ENCODE measurements at places on chromosomes 6 and 20.

- peak; percentile 37 for DNase-seq
These were observed 32.8 kb upstream of the ENPP5 start for GRCh38 chr6:46203391-46204177.

- no peak for DNase-seq
These were observed 5.1 kb downstream of the SOX4 start for GRCh38 chr6:21598674-21599023.

DNA sequence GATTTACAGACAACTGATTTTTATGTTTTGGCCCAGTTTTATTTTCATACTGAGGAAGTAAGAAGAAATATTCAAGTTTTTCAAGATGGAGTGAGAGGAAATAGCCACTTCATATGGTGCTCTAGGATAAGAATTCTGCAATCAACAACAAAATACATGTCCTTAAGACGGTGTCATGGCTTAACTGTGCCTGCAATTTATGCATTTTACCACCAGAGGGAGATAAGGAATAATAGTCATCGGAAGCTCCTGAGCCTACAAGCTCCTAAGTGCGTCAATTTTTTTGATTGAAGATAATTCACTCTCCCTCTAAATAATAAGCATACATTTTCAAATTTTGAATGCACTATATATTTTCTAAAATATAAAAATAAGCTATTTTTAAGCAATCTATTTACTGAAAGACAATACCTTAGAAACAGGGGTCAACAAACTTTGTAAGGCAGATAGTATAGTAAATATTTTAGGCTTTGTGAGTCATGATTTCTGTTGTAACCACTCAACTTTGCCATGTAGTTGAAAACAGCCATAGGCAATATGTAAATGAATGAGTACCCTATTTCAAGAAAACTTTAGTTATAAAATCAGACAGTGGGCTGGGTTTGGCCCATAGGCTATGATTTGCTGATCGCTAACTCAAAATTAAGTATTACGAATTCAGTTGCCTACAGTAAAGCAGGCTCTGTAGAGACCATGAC lies 230.9 kb upstream of the DTNBP1 start:
- DNase-seq, result no peak

DNA sequence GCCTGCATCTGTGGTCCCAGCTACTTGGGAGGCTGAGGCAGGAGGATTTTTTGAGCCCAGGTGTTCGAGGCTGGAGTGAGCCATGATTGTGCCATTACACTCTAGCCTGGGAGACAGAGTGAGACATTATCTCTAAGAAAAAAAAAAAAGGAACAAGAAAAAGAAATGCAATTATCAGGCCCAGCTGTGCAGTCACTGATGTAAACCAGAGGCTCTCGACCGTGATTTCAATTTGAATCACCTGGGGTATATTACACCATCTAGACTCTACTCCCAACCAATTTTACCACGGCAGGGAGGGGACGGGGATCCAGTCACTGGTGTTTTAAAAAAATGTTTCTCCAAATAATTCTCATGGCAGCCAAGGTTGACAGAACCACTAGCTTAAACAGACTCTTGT lies 48.8 kb upstream of the NKX2-2 start:
- no peak for DNase-seq

- DNase-seq, result no peak
These were observed 183.9 kb downstream of the DLL1 start for GRCh38 chr6:170106906-170107525.

- DNase-seq, result no peak
These were observed 250.9 kb upstream of the RREB1 start for GRCh38 chr6:6856538-6857523.

DNA sequence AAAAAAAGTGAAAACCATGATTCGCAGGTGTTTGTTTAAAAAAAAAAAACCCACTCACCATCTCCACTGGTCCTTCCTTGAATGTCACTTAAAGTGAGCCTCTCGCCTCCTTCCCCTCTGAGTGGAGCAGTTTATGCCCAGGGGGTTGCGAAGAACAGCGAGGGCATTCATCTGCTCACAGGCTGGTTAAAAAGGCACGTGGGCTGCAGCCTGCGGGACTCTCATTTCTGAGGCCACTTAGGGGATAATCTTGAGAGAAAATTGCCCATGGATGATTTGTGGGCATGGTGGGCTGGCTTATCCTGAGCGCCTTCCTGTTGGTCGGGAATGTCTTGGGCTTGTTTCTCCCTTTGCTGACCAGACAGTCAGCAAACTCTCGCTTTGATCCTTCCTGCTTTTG lies 18.9 kb downstream of the BCAS4 start:
- DNase-seq, result no peak

DNA sequence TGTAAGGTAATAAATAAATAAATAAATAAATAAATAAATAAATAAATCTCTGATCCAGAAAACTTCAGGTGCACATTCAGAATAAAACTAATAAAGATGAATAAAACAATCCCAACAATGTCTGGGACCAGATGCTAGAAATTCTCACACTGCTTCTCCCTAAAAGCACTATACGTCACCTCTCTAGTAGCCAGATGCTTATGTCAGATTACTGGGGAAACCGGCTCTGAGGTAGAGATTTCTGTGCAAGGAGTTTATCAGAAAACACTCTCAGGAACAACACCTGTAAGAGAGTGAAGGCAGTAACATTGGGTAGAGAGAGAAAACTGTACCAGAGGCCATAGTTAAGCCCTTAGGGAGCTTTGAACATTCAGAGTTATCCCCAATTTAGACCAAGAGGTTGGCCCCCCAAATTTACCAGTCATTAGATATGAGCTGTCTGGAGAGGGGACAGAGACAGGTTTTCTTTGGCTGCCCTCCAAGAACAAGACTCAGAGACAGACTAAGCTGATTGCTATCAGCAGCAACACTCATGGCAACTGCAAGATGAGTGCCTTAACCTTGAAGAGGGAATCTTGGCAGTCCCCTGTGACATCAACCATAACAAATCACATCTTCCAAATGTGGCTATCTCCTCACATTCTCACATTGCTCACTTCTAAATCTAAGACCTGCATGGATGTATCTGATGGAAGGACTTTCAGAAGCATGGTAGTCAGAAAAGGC lies 151.2 kb upstream of the BMP5 start:
- no peak for DNase-seq

GRCh38 chr20:42191140-42191860 lies 573.1 kb upstream of the CHD6 start:
- no peak for DNase-seq

GRCh38 chr6:170295510-170296422 lies 4.9 kb upstream of the DLL1 start:
- DNase-seq, result no peak

GRCh38 chr6:155542036-155542435 lies 86.4 kb upstream of the NOX3 start:
- DNase-seq, result no peak

- no peak for DNase-seq
These were observed 7.4 kb downstream of the SLC52A3 start for GRCh38 chr20:760751-761417.

- no peak for DNase-seq
These were observed 26.5 kb downstream of the ANKRD6 start for GRCh38 chr6:89459501-89459900.

Data from right renal pelvis (tissue), 4 donors.